ENCODE measurements at places on chromosomes 5 and 9.

GRCh38 chr9:129400971-129401622 is 219.8 kb downstream of the C9orf50 start:
- DNase-seq, result no peak

GRCh38 chr5:10653043-10653442 is 89.2 kb downstream of the ANKRD33B start:
- no peak for DNase-seq

GRCh38 chr9:131411719-131412681 is 18.1 kb downstream of the PRRC2B start:
- DNase-seq, result no peak

- DNase-seq, result no peak
Observed at GRCh38 chr9:73167614-73168013, 15.9 kb downstream of the ANXA1 start.

DNA sequence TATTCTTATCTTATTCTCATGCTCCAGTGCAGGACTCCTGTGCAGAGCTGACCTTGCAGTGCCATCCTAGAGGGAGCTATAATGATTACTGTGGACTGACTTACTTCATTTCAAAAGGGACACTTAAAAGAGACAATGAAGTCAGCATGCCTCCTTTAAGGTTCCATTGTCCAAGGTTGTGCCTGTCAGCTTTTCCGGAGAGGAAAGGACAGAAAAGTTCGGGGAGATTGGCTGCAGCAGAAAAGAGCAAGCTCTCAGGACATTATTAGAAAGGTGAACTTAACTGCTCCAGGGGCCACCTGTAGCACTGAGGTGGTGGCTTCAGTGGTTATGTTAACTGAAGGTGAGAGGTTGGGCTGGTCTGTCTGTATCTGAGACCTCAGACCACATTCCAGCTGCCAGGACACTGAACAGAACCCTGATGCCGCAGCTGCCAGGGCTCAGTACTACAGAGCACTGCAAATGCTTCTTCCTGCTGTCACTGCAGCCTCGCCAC is 112.9 kb downstream of the ST8SIA4 start:
- DNase-seq, result no peak

GRCh38 chr9:114387680-114388356 is at the start of gene AKNA:
AKNA (minus strand) TSS chr9:114387982; CDS start chr9:114381333, 6,649 bp downstream.
- DNase-seq, result peak; percentile 69

- no peak for DNase-seq
Observed at GRCh38 chr9:124101215-124101968, 89.8 kb downstream of the LHX2 start.

DNA sequence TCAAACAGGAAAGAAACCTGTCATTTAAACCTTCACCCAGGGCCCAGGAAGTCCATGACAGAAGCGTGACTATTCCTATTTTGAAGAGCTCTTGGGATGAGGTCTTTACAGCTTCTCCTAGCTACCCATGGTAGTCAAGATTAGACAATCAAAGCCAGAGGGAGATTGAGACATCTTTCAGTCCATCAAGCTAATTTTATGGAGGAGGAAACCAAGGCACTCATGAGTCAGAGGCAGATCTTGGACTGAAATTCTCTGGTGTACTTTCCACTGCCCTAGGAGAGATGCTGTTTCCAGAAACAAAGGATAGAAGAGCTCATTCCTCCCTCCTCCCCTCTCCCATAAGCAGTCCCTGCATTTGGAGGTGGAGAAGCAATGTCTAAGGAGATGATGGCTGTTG is 9.2 kb downstream of the TNFSF8 start:
- DNase-seq, result no peak

DNA sequence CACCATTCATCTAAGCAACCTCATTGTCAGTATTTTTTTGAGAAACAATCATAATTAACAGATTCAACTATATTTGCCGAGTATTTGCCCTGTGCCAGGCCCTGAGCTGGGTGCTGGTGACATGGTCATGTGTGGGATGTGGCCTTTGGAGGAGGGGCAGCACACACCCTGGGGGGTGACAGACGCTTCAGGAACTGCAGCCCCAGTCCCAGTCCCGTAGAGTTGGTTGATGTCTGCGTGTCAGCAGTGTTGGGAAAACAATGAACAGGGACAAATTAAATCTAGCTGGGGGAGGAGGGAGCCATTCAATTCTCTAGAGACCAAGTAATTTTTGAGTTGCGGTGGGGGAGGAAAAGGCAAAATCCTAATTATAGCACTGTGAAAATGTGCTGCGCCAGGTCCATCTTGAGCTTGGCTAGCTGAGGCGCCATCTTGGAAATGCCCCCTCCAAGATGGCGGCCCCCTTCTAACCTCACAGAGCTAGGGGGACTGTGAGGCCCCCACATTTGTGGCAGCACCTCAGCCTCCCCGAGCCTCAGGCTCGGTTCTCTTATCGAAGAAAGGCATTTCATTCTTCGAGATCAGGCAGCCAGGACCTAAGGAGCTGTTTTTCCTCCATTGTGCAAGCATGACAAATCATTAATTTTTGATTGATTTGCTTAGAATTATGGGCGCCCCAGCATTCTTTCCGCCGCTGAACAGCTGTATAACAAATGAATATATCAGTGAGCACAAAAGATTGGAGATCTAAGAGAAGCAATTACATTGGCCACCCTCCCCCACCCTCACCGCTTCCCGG is 87.8 kb downstream of the ZNF618 start:
- DNase-seq, result no peak

DNA sequence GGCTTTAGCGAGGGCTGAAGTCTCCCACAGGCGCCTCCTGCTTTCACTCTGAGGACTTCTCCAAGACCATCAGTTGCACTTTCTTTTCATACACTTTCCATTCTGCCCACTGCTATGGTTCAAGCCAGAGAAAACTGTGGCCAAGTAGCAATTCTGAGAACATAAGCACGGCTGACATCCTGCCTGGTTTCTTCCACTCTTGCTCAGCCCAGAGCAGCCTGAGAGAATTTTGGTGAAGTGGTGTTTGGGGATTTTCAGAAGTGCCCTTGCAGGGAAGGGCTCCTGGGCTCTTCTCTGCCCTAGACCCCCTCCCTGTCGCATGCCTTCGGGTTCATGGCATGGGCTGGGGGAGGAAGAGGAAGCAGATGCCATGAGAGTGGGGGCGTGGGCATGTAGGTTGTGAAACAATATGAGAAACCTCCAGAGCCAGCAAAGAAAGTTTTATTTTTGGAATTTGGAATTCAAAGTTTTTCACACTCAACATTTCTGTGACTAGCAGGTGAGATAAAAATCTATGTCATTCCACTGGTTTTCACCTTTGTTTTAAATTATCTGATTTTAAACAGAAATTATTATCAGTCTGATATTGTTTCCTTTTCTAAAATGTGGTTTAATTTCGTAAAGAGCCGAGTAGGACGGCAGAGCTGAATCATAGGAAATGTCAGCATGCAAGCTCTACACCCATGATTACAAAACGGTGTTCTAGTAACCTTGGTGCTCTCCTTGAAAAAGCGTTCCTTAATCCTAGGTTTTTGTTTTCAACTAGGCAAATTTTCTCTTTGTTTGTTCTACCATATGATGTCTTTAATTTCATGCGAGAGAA is 27.8 kb upstream of the TNFSF8 start:
- no peak for DNase-seq

DNA sequence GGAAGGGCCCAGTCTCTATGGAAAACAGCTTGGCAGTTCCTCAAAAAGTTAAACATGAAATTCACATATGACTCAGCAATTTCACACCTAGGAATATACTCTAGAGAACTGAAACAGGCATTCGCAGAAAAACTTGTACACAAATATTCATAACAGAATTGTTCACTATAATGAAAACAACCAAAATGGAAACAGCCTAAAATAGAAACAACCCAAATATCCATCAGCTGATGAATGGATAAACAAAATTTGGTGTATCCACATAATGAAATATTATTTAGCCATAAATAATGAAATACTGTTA is 4.8 kb upstream of the GPR150 start:
- DNase-seq, result no peak

GRCh38 chr5:173742432-173742816 is 126.0 kb upstream of the BOD1 start:
- DNase-seq, result no peak

GRCh38 chr5:55601204-55601618 is 66.4 kb upstream of the PLPP1 start:
- peak; percentile 93 for DNase-seq

- DNase-seq, result no peak
Observed at GRCh38 chr5:5588386-5588785, 165.9 kb downstream of the ICE1 start.

DNA sequence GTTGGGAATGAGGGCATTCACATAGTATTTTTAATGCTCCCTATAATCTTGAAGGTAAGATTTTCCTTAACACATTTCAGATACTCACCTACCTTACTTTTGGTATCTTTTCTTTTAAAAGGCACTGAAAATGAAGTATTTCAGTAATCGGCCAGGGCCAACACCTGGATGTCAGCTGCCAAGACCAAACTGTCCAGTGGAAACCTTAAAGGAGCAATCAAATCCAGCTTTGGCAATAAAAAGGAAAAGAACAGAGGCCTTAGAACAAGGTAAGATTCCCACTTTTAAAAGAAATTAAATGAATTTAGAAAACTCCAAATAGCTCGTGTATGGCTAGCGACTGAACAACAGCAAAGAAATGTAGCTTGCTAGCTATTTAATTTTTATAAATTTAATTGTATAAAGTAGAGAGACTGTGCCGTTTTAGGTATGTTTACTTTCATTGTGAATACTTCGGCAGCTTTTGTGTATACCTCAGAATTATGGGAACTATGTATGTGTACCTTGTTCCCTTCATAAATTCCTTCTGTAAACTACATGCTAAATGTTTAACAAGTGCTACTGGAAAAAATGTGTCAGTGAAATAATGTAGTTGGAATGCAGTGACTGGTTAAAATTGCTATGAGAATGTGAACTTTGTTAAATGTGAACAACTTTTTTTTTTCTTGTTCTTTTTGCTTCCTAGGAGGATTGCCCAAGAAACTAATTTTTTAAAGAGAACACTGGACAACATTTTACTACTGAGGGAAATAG is 41.9 kb downstream of the CDK7 start:
- DNase-seq, result peak; percentile 74

DNA sequence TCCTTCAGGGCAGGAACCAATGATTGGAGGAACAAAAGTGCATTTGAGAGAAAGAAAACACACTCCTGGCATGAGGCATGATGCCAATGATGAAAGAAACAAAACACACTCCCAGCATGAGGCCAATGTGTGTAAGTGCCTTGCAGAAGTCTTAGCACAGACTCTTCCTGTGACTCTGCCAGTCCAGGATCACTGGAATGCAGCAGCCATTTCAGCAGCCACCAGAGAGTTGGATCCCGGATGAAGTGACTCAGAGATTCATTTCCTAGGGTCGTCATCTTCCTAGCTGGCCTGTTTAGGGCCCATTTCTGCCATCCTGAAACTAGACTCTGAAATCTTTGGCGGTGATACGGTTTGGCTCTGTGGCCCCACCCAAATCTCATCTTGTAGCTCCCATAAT is 212.5 kb downstream of the CFAP90 start:
- DNase-seq, result no peak

DNA sequence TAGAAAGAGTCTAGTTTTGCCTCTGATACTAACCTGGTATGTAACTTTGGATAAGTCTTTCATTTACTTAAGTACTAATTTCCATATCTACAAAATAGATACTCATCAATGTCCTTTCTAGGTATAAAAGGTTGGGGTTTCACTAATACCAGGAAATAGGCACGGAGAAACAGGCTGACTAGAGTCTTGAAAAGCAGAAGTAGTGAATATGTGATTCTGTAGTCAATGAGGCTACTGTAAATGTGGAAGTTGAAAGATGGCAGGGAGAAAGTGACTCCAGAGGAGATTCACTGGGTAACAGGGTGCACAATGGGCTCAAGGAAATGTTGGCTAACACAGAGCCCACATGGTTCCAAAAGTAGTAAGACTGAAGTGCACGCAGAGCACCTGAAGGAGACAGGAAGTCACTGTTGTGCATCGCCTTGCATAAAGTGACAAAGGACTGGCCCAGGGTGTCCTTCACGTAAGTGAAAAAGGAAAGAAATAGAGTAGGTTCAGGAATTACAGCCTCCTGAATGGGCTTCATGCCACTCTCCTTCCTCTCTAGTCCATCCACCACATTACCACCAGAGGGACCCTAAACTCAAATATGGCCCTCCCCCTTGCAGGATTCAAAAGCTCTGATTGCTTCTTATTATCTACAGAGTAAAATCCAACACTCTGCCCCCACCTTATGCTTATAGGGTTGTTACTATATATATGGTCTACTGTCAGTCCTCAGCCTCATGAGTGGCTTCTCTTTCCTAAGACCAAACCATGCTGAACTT is 288.0 kb upstream of the SMARCA2 start:
- no peak for DNase-seq

DNA sequence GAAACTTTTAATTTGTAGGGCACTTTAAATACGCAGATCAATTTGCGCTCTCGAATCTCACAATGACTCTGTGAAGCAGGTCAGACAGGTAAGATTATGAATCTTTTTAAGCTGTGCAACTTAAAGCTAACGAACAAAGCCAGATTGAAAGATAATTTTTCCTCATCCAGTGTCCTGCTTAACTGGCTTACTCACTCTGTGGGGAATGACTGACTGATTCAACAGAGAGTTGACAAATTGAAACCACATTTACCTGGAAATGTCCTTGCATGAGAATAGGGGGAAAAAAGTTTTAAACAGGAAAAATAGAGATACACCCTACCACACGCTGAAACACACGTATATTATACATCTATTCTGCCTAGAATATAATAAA is 187.9 kb downstream of the MAN2A1 start:
- DNase-seq, result peak; percentile 11

DNA sequence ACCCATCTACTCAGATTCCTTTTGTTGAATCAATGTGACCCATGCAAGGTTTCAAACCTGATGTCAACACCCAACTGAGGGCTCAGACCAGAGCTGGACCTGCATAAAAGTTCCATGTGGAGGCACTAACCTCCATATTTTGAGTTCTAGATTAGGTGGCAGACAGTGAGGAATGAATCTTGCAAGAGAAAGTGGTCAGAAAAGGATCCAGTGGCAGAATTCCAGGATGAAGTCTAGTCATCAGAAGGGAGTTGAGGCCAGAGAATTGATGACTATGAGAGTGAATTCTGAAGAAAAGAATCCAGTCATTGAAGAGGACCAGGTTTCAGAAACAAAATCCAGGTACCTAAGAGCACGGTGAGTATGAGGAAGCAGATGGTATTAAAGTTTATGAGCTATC is 205.1 kb upstream of the RGMB start:
- DNase-seq, result peak; percentile 43

DNA sequence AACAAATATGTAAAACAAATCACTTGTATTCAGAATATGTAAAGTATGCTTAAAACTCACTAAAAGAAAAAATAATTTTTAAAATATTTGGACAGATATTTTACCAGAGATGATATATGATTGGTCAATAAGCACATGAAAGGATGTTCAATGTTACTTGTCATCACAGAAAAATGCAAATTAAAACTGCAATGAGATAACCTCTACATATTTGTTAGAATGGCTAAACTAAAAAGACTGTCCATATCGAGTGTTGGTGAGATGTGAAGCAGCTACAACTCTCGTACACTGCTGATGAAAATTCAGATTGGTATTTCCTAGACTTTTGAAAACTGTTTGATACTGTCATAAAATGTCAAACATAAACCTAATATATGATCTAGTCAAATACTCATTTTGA is 685.1 kb downstream of the DTWD2 start:
- DNase-seq, result no peak
